ENCODE measurements at places on chromosomes 11 and 22.

GRCh38 chr11:3876613-3877012 lies 21.1 kb downstream of the STIM1 start:
- H3K27me3 ChIP-seq, result peaks cover 5% of the 10 kb centered on the region
- peaks cover 25% of the 10 kb centered on the region for H3K4me1 ChIP-seq
- DNase-seq, result no peak
- no peak overlapping the region for H3K4me3 ChIP-seq
- H3K36me3 ChIP-seq, result no peaks in the 10 kb centered on the region
- no peak overlapping the region for H3K27ac ChIP-seq

- no peaks in the 10 kb centered on the region for H3K4me1 ChIP-seq
- H3K36me3 ChIP-seq, result no peaks in the 10 kb centered on the region
- no peak overlapping the region for H3K27ac ChIP-seq
- no peak overlapping the region for H3K4me3 ChIP-seq
These were observed 5.9 kb upstream of the HEPACAM start for GRCh38 chr11:124941703-124942102.

DNA sequence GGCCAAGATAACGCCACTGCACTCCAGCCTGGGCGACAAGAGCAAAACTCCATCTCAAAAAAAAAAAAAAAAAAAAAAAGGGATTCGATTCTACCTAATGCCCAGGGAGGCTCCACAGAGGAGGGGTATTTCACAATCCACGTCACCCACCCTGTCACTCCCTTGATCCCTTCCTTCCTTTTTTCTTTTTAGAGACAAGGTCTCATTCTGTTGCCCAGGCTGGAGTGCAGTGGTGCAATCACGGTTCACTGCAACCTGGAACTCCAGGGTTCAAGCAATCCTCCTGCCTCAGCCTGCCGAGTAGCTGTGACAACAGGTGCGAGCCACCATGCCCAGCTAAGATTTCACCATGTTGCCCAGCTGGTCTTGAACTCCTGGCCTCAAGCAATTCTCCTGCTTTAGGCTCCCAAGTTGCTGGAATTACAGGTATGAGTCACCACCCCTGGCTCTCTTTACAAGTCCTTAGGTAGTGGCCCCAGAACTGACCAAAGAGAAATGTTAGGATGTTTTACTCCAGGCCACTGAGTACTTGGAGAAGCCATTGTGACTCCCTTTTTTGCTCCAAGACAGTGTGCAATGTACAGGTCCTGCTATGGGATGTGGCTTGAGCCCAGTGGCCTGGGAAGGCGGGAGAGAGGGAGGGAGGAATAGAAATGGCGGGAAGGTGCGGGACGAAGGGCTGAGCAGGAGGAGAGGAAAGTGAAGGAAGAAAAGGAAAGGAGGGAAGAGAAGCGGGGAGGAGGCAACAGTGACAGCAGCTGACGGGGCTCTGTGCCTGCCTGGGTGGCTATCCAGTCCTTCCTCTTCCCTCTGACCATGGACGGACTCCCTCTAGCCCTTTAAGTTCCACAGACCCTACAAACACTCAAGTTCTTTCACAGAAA lies 11.8 kb upstream of the FXYD2 start:
- no peak overlapping the region for H3K4me3 ChIP-seq
- no peaks in the 10 kb centered on the region for H3K36me3 ChIP-seq
- peaks cover 2% of the 10 kb centered on the region for H3K4me1 ChIP-seq
- H3K27me3 ChIP-seq, result peaks cover 3% of the 10 kb centered on the region

- DNase-seq, result peak; percentile 33
- H3K27me3 ChIP-seq, result peaks cover 3% of the 10 kb centered on the region
- no peak overlapping the region for H3K27ac ChIP-seq
- peaks cover 7% of the 10 kb centered on the region for H3K4me1 ChIP-seq
- no peak overlapping the region for H3K4me3 ChIP-seq
These were observed 9.0 kb upstream of the VPREB1 start for GRCh38 chr22:22235558-22235957.
